ENCODE measurements at places on chromosomes 7 and 10. TPM values are rescaled to one million over a fixed set of nuclear protein-coding genes. Genes with fewer than 3 reads are reported as not detected.

GRCh38 chr7:2654059-2654458, 22.3 kb downstream of the TTYH3 start:
- no peaks in the 10 kb centered on the region for H3K36me3 ChIP-seq
- no peaks in the 10 kb centered on the region for H3K4me1 ChIP-seq
- H3K4me3 ChIP-seq, result no peak overlapping the region
- no peak overlapping the region for H3K27ac ChIP-seq

- no peaks in the 10 kb centered on the region for H3K27me3 ChIP-seq
- peak overlapping the region; percentile 72 for H3K4me3 ChIP-seq
- peak overlapping the region; percentile 99 for H3K27ac ChIP-seq
- H3K4me1 ChIP-seq, result peaks cover 39% of the 10 kb centered on the region
- no peak for DNase-seq
- H3K36me3 ChIP-seq, result no peaks in the 10 kb centered on the region
Observed at GRCh38 chr7:105016068-105016708, 2.2 kb downstream of the KMT2E start.

DNA sequence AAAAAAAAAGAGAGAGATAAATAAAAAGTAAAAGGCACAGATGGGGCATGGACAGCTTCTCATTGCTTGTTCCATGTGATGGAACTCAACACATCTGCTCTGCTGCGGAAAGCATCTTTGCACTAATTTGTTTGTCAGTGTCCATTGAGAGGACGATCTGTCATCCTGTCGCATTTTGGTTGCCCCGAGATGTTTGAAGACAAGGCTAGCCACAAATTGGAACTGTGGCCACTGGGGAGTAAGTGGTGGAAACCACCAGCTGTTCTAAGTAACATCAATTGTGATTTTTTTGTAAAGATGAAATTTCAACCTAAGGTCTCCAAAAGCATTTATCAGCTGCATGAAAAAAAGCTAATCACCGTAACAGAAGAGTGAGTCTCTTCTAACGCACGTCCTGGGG, 312.7 kb downstream of the ADARB2 start:
- no peaks in the 10 kb centered on the region for H3K36me3 ChIP-seq
- H3K4me3 ChIP-seq, result no peak overlapping the region
- no peak for DNase-seq
- H3K27ac ChIP-seq, result no peak overlapping the region
- H3K4me1 ChIP-seq, result peaks cover 12% of the 10 kb centered on the region

DNA sequence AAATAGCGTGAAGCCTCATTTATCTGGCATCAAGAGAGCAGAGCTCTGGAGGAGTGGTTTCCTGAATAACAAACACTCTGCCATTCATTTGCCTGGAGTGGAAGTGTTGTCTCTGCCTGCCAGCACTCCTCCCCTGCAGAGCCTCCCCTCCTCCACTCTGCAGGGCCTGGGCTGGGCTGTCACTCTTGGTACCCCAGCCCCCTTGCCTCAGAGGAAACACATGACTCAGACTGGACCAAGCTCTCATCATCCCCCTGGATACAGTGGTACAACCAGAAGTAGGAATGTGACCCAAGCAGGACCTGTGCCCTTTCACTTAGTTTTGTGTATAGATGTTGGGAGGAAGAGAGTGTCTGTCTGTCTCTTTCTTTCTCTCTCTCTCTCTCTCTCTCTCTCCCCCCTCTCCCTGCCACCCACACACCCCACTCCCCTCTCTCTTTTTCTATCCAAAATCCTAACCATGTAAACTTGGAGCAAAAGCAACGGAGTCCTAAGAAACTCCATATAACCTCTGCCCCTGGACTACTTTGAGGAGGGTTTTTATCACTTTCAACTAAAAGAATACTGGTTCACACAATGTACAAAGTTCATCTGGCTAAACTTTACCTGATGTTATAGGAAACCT, 43.9 kb downstream of the DOCK4 start:
- H3K4me3 ChIP-seq, result no peak overlapping the region
- H3K4me1 ChIP-seq, result no peaks in the 10 kb centered on the region
- DNase-seq, result no peak
- H3K36me3 ChIP-seq, result no peaks in the 10 kb centered on the region

GRCh38 chr10:52897162-52897561, 124.6 kb upstream of the MBL2 start:
- H3K36me3 ChIP-seq, result no peaks in the 10 kb centered on the region
- DNase-seq, result no peak
- H3K4me3 ChIP-seq, result no peak overlapping the region
- no peaks in the 10 kb centered on the region for H3K27me3 ChIP-seq
- no peaks in the 10 kb centered on the region for H3K4me1 ChIP-seq

Gene FAM13C
- total RNA-seq, result 1.1 TPM

Data from pancreas (tissue), 10 donors.